NCI-H1048 (cell line): ENCODE measurements at places on chromosomes 1 and 21.
A peak's percentile ranks its signal among the peaks of the same experiment; 100 is the strongest.

DNA sequence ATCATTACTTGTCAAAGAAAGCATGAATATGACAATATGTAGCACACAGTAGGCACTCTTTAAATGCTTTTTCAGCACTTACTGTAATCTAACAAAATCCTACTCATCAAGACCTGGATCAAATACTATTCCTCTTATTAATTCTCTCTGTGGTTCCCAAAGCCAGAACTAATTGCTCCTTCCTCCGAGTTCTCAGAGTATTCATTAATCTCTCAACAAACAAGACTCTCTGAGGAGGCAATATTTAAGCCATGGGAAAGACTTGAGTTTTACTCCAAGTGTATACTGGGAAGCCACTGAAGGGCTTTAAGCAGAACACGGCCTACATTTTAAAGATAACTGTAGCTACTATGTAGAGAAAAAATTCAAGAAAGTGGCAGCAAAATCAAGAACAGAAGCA lies 79.7 kb downstream of the ENAH start:
- no peak for DNase-seq

GRCh38 chr1:246753670-246754535 lies 29.7 kb downstream of the SCCPDH start:
- peak; percentile 50 for DNase-seq

DNA sequence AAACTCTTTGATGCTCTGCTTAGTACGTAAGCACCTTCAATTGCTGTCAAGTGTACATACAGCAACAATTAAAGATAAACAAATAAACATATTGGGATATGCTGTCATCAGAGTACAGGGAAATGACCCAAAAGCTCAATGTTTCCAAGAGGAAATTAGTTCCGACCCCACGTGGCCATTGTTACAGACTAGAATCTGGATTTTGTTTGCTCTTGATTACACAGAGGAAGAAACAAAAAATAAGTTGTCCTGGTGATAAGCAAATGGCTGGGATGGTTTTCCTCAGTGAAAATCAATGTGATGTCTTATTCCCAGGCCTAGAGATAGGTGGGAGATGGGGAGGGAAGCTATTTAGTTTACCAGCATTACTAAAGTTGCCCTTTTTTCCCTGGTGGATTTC lies 113.0 kb upstream of the UBE2U start:
- DNase-seq = no peak

DNA sequence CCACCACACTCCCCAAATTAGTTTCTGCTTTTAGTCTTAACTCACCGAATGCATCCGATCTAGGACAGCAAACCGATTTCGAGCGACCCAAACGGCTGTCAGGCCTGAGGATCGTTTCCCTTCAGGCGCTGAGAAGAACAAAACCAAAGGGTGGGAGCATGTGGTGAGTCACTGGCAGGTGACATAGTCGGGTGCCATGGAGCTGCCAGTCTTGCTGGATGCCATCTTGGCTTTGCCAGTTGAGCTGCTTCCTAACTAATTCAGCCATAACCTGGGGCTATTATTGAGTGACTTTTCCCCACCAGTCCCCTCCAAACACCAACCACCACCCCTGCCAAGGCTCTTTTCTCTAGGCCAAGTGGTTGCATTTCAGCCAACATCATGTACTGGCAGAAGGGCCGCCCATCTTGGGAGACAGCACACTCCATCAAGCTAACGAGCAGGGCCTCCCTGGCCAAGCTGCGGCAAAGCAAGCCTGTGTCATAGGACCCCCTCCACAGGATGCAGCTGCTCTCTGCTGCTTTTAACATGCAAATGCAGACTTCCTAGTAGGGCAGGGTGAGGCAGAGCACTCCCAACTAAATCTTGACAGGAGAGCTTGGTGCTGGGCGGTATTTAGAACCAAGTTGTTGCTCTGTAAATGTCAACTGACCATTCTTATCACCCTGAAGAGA lies 22.3 kb upstream of the PEX19 start:
- DNase-seq = no peak

- no peak for DNase-seq
These were observed 95.9 kb upstream of the CCDC190 start for GRCh38 chr1:162956922-162957321.

DNA sequence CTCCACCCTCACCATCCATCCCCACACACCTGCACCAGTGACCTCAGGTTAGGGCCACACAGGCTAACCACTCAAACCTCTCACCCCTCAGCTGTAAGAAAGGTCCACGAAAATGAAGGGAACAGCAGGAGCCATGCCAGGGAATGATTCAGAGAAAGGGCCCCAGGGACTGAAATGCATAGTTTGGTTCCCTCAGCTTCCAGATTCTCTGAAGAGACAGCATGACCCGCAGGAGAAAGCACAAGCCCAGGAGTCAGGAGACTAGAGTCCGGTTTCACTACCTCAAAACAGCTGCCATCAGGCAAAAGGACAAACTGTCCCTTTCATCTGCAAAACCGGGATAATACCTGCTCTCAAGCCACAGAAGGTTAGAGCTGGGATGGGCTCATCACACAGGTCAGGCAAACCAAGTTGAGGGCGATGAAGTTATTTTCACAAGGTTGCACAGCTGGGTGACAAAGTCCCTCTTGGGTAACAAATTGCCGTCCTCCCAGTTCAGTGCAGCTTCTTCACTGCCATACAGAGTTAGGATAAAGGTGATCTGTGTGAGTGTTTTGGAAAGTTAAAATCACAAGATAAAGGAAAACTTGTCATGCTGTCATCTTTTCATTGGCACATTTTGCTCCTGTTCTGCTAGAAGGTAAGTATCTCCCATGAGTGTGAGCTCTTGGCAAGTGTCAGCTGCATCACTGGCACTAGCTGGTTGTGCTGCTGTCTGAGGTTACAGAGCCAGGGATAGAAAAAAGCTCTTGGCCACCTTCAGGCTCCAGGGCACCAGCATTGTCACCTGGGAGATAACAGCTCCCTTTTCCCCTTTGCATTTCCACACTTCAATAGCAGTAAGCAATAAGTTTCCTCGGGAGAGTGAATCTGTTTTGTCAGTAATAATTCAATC lies 120.4 kb downstream of the KCNH1 start:
- DNase-seq = no peak

DNA sequence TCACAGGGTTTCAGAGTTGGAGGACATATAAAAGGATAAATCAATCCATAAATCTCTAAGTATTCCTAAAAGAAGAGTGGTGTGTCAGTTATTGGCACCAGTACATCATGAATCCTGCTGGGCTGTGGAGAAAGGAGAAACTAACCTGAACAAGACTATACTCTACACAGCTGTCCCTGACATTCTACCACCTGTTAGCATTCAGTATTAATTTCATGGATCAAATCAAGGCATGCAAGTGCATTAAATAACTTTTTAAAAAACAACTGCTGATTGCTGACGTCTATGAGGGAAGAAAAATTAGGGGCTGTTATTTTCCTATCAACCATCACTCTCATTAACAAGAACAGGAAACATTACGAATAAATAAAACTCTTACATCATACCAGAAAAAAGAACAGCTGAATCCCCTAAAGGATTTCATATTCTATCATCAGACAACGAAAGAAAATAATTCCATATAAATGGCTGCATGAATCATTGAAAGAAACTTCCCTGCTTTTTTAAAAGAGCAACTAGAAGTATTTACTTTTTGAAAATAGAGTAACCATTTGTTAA lies 121.7 kb downstream of the ATF6 start:
- DNase-seq = no peak

- no peak for DNase-seq
These were observed 101.6 kb downstream of the TLR5 start for GRCh38 chr1:223041481-223041880.

DNA sequence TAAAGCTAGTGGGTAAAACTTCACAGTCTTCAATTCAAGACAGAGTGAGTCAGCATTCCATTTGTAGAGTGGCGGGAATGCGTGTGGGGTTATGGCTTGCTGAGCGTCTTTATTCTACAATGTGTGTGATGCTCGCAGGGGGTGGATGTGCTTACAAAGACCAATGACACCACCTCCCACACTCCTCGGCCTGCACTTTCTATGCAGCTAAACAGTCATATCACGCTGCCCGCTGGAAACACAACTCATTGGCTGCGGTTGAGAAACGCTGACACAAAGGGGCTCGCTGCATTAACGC lies 298.5 kb downstream of the PCP4 start:
- DNase-seq = no peak

DNA sequence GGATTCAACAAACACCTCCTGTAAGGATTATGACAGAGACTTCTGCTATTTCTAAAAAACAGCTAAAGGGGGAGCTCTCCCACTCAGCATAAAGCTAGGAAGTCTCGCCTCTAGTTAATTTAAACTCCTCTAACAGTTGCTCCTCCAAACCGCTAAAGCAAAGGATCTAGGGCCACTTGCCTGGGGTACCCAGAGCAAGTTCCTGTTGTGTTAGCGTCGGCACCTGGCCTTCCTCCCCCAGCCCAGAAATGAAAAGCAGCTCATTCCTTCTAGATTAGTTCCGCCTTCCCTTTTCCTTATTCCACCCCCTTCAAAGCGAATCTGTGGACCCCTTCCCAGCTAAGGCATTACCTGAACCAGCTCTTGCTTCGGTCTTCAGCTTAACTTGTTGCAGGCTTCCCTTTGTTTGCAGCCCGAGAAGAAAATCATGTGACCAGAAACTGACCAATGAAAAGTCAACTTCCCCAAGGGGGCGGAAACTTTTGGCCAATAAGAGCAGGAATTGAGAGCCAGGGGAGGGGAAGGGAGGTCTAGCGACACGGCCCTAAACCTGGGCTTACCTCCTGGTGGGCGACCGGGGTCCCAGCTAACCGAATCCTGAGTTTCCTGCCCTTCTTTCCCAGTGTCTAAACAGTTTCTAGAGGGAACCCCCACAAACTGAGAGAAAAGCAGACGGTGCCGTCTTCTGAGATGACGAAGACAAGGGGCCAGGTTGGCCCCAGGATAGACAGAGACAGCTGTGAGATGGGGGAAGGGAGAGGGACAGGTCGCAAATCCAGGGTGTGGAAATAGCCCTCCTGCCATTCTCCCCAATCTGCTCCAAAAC lies at the start of gene PBXIP1:
Gene PBXIP1, minus strand, starts transcription at position 382 of the 826 bp plus-strand sequence. CDS start 2,378 bp downstream, outside the sequence.
- DNase-seq = peak; percentile 89

DNA sequence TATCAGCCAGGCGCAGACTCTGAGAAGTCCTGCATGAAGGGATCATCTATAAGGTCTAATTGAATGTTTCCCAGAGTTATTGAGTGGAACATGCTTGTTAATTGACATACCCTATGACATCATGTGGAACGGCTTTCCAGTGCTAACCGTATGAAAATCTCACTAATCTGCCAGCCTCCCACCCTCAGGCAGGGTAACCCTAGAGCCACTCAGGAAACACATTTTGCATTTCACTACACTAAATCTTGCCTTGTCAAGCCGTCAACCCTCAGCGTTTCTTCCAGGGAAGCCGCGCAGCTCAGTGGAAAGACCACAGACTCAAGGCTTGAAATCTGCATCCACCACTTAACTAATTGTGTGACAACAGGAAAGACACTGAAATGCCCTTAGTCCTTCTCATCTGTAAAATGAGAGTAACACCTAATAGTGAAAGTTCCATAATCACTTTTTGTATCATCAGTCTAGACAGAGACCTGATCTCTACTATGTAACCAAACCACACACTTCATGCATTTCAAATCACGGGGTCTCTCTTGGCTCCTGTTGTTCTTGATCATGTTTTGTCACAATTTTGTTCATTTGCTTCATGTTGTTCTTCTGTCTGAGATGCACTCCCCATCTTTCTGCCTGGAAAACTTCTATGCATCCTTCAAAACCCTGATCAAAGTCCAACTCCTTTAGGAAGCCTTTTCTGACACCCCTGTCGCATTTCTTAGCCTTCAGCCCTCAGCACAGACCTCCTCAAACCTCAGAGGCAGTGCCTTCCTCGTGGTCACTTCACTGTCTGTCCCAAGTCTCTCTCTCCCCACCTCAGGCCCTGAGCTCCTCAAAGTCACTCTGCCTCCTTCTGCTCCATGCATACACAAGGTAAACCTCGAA lies 246.5 kb downstream of the TOMM20 start:
- no peak for DNase-seq

DNA sequence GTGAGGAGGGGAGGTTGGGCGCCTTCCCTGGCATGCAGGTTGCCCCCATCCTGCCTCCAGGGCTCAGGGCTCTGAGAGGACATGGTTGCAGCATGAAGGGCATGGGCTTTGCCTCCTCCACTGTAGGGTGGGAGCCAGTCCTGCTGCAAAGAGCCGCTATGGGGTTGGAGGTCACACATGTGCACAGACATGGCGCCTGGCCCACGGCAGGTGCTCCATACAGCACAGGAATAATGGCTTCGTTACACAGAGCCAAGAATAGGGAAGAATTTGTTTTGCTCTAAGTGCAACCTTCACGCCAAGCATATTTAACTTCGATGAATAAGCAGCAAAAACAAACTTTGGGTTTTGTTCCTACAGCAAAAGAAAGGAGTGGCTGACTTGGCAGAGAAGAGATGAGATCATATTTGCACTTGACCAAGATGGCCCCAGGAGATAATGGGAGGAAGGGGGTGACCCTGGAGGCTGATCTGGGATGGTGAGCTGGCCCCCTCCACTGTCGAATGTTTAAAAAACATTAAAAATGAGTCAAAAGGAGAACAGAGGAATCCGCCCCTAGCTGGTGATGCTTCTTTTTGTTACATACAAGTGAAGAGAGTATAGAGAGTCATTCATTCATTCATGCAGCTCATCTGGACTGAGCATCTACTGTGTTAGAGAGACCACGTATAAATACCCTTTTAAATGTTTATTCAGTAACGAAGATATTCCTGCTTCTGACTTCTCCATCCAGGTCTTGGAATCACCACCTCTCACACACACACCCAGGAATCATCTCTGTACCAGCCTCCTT lies 12.4 kb upstream of the C2CD2 start:
- no peak for DNase-seq

- DNase-seq = no peak
These were observed 181.3 kb downstream of the KCTD3 start for GRCh38 chr1:215748431-215748830.

GRCh38 chr1:221734187-221734586 lies 7.7 kb downstream of the DUSP10 start:
- no peak for DNase-seq

DNA sequence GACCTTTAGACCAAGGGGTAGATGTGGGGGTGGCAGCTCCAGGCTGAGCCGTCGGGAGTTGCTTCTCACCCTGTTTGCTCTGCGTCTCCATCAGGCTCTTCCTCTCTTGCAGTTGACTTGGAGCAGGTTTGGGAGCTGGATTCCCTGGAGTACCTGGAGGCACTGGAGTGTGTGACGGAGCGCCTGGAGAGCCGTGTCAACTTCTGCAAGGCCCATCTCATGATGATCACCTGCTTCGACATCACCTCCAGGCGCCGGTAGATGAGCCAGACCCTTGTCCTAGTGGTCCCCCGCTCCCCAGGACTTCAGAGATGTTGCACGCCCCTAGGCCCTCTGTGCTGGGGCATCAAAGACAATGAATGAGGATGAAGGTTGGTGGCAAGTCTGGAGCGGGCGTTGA lies 547.6 kb downstream of the KIF26B start:
- no peak for DNase-seq

GRCh38 chr1:166390366-166391033 lies 223.7 kb upstream of the FAM78B start:
- DNase-seq = no peak

DNA sequence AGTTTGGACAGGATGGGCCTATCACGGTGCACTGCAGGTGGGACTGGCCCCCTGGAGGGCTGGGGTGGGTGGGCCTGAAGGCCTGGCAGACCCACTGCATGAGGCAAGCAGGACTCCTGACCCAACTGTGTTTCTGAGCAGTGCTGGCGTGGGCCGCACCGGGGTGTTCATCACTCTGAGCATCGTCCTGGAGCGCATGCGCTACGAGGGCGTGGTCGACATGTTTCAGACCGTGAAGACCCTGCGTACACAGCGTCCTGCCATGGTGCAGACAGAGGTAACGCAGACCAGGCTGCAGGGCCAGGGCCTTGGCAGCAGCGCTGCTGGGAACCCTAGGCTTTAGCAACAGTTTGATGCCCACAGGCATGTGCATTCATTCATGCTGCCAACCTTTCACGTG lies 29.0 kb upstream of the KDM4A start:
- no peak for DNase-seq
